ENCODE measurements at places on chromosomes 7 and 10.

DNA sequence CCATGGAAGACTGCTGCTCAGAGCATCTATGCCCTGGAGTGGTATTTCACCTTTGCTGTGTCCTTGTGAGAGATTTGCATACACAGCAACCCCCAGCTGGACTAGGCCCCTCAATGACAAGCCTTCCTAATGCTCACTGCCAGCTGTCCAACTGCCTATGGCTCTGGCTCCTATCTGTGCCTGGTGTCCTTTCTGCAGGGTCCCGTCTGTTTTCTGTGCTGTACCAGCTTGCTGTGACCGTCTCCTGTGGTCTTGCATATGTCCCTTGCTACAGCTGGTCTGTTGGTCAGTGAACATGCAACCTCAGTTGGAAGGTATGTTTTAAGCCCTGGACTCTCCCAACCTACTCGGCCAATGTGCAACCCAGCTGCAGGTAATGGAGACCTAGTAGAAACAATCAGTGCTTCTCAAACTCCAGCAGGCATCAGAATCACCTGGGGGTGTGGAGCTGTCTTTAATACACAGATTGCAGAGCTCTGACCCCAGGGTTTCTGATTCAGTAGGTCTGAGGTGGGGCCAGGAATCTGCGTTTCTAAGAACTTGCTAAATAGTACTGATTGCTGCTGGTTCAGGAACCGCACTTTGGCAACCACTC, 306.4 kb upstream of the ZNF32 start:
- no peak for DNase-seq

- DNase-seq = no peak
Measured at GRCh38 chr7:98210513-98211220, 572 bp upstream of the BHLHA15 start.

- DNase-seq = peak; percentile 18
Measured at GRCh38 chr10:117503244-117504205, 39.0 kb upstream of the EMX2 start.

GRCh38 chr10:72085864-72086465, 2.4 kb downstream of the SPOCK2 start:
- DNase-seq = no peak

DNA sequence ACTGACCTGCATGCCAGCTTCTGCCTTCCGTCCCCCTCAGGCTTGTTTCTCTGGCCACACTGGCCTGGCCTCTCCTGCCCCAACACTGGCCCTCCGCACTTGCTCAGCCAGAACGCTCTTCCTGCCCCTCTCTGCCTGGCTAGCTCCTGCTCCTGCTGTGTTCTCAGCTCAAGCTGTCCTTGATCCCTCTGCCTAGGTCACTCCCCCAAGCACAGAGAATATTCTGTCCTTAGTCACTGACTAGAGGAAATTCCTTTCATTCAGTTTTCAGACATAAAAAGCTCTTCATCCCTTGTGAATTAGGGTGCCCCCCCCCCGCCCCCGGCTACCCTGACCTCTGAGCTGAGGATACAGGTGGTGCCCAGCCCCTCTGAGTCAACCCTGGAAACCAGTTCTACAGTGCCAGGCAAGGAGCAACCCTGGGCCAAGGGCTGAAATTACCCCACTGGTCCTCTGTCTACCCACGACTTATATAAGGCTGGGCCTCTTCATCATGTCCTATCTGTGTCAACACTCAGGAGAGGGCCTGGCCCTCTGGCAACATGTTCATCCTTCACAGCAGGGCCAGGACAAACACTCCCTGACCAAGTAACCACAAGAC, 6.6 kb upstream of the SGPL1 start:
- no peak for DNase-seq

- DNase-seq = peak; percentile 58
Measured at GRCh38 chr7:42624471-42624870, 287.4 kb downstream of the C7orf25 start.

GRCh38 chr7:125526958-125527357, 597.3 kb upstream of the POT1 start:
- no peak for DNase-seq

GRCh38 chr10:86283466-86284287, 82.9 kb downstream of the GRID1 start:
- no peak for DNase-seq

DNA sequence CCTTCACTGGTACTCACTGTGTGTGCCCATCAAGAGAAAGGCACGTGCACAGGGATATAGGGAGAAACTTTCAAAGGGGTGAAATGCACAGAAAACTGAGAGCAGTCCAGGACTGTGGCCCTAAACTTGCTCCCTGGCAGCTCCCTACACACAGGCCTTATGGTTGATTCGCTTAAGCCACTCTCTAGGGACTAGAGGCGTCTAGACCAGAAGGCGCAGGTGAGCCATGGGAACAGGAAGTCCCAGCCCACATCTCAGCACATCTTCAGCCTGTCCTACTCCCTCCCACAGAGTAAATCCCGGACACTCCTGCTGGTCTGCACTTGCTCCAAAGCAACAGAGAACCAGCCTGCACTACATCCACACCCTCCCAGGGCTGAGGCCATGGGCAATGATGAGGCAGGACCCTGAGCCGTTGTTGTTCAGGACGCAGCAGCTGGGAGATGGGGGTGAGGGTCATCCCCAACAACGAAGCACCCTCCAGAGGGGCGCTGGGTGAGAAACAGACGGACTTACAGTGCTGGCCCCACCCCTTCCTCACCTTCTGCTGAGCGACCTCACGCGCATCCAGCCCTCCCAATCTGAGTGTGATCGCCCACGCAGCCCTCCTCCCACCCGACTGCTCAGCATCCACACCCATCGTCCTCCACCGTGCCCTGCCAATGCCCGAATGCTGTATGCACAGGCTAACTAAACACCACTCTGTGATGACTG, 109.3 kb downstream of the TNS3 start:
- no peak for DNase-seq

DNA sequence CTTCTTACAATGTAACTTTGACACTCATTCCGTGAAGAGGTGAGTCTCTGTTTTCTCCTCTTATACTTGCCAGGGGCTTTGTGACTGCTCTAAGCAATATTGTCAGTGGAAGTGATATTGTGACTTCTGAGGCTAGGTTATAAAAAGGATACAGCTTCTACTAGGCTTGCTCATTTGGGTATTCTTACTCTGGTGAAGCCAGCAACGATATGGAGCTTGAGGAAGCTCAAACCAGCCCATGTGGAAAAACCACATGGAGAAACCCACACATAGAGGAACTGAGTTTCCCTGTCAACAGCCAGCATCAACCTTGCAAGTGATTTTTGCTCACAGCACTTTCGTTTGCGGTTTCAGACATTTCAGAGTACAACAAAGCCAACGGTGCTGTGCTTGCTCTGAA, 149.6 kb upstream of the SEMA3E start:
- no peak for DNase-seq

GRCh38 chr7:135956393-135956792, 20.8 kb downstream of the MTPN start:
- DNase-seq = no peak

DNA sequence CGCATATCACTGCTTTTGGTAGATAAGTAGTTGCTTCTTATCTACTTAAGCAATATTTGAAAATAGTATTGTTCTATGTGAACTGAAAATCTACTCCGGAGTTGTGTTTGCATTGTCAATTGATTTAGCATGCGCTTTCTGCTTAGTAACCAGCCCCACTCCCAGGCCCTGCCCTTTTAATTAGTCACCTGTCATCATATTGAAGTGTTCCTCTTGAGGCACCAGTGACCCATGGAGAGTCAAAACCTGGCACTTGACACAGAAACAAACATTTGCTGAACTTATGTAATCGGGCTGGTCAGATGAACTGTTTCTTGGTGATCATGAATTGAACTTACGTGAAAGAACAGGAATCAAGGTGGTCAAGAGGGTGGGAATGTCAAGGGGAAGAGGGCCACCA, 27.8 kb upstream of the CDHR3 start:
- no peak for DNase-seq

GRCh38 chr10:52570490-52570889, 202.1 kb downstream of the MBL2 start:
- DNase-seq = no peak

DNA sequence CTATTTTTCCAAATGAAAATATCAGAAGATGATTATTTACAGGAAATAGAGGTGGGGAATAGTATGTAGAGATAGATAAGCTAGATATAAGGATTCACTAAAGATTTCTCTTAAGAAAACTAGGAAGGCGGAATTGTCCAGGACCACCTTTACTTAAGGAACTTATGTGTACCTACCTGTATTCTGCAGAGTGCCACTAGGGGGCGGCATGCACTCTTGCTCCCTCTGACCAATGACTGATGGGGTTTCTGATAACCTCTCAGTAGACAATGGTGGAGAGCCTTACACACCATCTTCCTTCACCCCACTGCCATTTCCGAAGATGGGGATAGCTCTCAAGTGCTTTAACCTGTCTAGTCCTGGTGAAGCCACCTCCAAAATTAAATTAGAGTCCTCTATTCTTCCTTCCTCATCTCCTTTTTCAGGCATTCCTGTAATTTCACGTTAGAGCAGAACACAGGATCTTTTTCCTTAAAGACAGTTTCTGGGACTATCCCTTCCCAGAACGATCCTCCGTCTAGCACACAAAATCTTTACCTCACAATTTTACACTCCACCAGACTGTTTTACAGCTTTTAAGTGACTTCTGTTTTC, 453.1 kb downstream of the SORCS1 start:
- peak; percentile 24 for DNase-seq

DNA sequence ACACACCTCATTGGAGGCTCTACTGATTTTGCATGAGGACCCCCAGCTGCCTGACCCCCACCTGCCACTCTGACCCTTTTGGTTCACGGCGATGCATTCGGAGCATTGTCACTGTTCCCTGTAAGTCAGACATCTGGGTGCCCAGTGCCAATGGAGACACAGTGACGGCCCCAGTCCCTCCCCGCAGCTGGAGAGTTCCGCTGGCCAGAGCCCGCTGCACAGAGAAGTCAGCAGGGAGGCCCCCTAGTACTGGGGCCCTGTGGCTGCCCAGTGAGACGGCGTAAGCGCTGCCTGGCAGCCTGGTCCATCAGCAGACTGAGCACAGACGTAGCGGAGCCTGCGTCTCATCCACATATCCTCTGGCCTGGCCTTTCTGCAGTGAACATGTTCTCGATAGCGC, 77.5 kb downstream of the NKX6-2 start:
- no peak for DNase-seq

DNA sequence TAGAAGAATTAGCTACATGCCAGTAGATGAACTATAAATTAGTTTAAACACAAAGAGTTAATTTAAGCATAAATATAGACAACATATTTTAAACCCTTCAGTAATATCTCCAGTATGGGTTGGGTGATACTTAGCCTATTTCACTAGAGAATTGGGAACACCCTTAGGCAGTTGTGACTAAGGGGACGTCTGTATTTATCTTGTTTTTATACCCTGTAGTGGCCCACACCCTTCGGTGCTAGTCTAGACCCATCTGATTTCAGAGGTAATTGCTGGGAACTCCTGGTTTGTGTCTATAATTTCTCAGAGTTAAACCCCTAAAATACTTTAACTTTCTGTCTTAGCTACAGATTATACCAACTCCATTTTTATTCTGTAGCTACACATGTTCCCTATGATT, 11.5 kb upstream of the STEAP4 start:
- DNase-seq = no peak

GRCh38 chr7:137417464-137417863, 73.9 kb upstream of the PTN start:
- DNase-seq = peak; percentile 44

DNA sequence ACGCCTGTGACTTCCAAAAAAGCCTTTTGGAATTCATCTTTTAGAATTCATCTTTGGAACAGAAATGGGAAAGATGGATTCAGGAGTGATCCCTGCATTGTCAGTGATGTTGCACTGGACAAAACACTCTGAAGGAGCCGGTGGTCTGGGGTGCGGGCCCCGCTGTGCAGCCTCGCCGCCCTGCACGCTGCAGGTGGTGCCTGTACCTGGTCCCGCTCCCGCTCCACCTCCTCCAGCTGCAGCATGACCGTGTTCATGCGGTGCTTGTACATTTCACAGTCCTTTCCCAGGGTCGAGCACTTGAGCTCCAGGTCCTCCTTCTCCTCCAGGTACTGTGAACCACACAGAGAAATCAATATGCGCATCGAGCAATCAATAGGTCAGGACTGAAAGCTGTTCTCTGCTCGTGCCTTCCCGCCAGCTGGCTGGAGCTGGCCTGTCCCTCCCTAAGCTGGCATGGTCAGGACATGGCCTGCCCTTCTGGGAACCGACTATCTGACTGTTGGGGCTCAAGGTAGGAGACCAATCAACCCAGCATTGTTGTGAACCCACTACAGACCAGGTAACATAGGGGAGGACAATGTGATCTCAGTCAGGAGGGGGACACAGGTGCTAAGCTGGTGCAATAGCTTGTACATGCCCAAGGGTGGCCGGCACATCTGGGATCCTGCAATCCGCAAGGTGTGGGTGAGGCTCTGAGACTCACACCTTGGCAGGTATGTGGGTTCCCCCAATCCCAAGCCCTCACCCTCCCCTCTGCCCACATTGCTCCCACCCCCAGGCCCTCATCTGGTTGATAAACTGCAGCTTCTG, 93.8 kb upstream of the GNA12 start:
- no peak for DNase-seq

DNA sequence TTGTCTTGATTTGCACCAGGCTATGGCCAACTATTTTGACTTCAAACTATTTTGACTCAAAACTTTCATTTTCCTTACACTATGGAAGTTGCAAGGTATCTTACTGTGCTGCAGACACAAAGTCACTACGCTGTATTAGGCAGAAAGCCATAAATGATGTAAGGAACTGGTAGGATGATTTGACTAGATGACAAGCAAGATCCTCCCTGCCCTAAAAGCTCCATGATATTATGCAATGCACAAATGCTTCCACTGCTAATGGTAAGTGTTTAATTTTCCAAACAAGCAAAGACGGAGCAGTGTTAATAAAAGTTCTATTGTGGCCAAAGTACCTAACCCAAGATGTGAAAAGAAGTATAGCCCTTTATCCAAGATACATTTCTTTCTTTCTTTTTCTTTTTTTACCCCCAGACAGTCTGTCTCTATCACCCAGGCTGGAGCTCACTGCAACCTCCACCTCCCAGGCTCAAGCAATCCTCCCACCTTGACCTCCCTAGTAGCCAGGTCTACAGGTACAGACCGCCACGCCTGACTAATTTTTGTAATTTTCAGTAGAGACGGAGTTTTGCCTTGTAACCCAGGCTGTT, 98.2 kb downstream of the ANK3 start:
- peak; percentile 62 for DNase-seq

- DNase-seq = no peak
Measured at GRCh38 chr7:121214657-121215056, 114.1 kb upstream of the WNT16 start.

GRCh38 chr10:96708456-96708855, 11.9 kb downstream of the PIK3AP1 start:
- no peak for DNase-seq

GRCh38 chr10:32471232-32471631, 25.3 kb downstream of the CCDC7 start:
- no peak for DNase-seq

GRCh38 chr7:116626886-116627285, 45.1 kb upstream of the MET start:
- no peak for DNase-seq

- no peak for DNase-seq
Measured at GRCh38 chr7:40213856-40214255, 79.1 kb downstream of the SUGCT start.

DNA sequence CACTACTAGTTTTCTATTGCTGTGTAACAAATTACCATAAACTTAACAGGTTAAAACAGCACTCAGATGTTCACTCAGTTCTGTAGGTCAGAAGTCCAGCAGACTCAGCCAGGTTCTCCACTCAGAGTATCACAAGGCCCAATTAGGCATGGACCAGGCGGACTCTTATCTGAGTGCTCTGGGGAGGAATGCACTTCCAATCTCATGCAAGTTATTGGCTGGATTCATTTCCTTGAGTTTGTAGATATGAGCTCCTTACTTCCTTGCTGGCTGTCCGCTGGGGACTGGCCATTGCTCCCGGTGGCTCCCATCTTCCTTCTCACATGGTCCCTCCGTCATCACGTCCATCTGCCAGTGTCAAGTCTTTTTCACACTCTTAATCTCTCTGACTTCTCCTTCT, 137.0 kb upstream of the PRR15 start:
- DNase-seq = no peak
